ENCODE measurements at places on chromosomes 6 and 20.

GRCh38 chr6:143708889-143709288 lies 31.1 kb downstream of the PHACTR2 start:
- DNase-seq = no peak

GRCh38 chr6:47452899-47453298 lies 24.7 kb upstream of the CD2AP start:
- no peak for DNase-seq

DNA sequence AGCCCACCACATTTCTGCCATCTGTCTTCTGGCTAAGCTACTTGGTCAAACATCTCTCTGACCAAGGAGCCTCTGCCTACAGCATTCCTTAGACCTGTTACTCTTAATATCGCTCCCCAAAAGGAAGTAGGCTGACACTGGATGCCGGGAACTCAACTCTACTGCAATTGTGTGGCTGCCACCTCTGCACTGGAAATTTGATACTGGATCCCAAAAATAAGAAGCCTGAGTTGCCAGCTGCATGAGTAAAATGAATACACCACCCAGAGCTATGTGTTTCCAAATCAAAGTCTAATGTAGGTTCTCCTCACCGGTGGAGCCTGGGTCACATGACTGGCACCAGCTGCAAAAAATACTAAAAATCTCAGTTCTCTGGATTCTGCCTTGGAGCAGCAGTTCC lies 36.9 kb downstream of the UNC5CL start:
- no peak for DNase-seq

- no peak for DNase-seq
Measured at GRCh38 chr6:132746048-132746447, 11.7 kb downstream of the VNN2 start.

GRCh38 chr20:46021361-46022359 lies 7.4 kb upstream of the SLC12A5 start:
- DNase-seq = peak; percentile 63

- DNase-seq = no peak
Measured at GRCh38 chr20:48483334-48484066, 344.3 kb downstream of the PREX1 start.

DNA sequence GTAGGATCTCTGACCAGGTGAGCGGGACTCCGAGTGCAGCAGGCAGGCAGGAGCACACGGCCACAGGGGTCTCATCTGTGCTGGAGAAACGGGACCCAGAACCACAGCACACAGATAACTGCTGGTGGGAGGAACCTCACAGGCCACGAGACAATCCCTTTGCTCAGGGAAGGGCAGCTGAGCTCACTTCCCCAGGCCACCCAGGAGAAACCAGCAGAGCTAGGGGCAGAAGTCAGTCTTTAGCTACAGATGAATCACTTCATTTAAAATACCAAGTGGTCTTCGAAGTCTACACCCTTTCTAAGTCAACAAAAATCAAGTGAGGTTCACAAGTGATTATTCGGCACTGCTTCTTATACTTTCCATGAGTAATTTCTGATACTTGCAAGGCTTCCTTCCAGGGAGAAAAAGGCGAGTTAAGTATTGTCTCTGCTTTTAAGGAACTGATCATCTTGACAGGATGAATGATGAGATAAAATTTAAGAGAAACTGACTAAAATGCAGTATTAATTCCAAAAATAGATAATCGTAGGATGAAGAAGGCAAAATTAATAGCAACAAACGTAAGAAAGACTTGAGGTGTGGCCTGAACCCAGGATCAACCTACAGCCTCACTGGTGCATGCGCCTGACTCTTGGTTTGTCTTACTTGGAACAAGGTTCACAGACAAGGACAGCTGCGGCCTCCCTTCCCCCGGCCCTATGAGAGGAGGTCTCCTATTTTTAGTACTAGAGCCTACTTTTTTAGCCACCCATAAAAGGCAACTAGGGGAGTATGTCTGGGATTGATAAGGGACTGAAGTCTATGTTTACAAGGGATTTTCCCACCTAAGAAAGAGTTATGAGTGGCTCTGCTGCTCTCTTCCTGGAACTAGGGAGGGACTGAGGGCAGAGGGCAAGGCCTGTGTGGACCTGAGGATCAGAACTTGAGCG lies 233.6 kb downstream of the TTLL2 start:
- no peak for DNase-seq

DNA sequence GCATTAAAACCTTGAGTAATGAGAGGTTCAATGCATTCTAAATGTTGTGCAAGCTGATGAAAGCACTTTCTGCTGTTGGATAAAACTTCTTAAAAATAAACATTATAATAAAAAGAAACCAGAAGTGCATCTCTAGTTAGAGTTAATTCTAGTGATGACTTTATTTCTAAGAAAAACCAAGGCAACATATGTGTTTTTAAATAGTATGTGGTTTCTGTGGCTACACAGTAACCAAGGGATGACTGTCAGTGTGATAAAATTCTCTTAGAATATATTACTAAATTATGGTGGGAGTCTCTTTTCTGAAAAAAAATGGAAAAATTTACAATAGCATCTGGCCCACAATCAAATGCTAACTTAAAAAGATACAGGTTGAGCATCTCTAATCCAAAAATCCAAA lies 117.0 kb downstream of the ME1 start:
- no peak for DNase-seq

- DNase-seq = no peak
Measured at GRCh38 chr6:84581494-84582259, 182.7 kb downstream of the TBX18 start.

- no peak for DNase-seq
Measured at GRCh38 chr6:128158496-128158895, 257.6 kb upstream of the THEMIS start.

- peak; percentile 93 for DNase-seq
Measured at GRCh38 chr20:47205577-47206123, 150.8 kb downstream of the ZMYND8 start.

DNA sequence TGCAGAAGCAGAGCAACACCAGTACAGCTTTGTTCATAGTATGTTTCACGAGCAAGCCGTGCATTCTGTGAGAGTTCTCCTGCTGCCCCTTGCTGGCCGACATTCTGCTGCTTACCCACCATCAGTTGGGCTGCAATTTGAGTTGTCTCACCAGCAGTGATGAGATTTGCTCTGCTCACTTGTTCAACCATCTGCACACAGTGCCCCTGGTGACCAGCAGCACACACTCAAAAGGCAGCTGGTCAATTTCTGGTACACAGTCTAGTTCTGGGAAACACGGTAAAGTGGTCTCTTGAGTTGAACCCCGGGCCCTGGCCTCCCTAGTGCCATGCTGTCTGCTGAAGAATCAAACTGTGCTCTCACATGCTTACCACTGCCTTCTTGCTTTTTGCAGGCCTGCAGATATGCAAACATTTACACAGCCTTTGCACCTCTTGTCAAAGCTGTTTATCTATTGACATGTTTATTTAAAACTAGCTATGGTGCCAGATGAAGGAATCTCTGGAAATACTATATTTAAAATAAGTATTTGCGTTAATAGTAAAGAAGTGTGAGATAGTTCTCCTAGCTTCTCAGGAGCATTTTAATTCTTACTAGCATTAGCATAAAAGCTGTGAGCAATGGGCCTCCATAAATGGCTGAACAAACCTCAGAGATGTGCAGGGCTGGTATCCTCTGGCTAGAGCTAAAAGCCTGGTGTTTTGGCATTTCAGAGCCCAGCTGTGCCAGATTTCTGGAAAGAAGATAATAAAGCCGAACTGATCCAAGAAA lies 234.3 kb downstream of the ARHGAP18 start:
- DNase-seq = no peak

DNA sequence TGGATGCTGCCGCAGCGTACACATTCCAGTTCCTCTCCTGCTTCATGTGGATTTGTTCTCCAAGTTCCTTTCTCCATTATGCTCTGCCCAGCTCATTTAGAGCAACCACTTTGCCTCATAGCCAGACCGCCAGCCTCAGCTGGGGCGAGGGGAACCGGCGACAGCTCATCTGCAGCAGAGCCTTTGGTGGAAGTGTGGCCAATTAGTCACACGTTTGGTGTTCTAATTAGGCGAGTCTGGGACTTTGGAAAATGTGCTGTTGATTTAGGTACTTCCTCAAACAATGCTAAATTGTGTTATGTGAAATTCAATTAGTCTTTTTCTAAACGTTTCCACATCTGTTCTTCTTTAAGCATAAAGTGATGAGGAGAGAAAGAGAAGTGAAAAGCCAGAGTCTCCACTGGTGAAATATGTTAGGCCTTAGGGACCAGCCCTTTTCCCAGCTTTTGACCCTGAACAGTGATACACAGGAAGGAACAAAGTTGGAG lies 217.9 kb downstream of the TBX18 start:
- no peak for DNase-seq

DNA sequence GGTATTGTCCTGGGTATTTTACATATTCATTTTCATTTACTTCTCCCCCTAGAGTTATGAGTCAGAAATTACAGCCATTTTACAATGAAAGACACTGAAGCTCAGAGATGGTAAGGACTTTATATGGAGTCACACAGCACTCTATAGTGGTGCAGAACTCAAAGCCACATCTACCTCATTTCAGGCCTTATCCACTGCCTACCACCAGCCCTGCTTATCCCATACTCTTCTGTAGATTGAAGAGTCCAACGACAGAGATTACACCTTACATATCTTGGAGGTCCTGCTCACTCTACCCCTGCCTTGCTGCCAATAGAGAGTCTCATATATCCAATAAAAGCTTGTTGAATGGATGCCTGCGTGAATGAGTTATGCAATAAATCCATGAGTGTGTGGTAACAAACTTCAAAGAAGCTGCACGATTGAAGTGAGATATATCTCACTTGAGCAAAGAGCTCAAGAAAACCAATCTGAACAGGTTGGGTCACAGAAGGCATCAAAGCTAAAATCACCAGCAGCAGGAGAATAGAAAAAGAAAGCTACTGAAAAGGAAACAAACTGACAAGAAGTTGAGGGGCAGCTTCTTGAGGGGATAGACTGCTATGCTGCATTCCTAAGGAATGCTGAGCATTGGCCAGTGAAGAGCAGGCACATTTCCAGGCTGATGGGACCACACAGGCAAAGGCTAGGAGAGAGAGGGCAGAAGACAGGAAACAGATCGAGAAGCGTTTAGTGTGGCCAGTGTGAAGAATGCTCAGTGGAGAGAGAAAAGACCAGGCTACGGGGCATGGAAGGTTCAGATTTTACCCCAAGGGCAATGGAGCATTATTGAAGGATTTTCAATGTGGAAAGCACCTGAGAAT lies 585.6 kb downstream of the DHX35 start:
- no peak for DNase-seq

- no peak for DNase-seq
Measured at GRCh38 chr6:1756472-1757129, 146.9 kb downstream of the FOXC1 start.

DNA sequence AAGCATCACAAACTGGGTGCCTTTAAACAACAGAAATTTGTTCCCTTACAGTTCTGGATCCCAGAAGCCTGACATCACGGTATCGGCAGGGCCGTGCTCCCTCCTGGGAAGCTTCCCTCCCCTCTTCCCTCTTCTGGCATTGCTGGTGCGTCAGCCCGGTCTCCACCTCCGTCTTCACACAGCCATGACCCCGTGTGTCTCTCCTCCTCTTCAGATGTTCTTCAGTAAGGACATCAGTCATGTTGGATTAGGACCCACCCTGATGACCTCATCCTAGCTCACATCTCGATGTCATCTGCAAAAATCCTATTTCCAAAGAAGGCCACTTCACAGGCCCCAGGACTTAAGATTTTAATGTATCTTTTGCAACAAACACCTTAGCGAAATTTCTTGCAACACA lies 38.4 kb upstream of the TBXT start:
- no peak for DNase-seq

GRCh38 chr6:27642744-27643456 lies 170.0 kb upstream of the ZNF184 start:
- DNase-seq = no peak

All from PC-9 (cell line).